ENCODE measurements at places on chromosomes 5 and 9.

DNA sequence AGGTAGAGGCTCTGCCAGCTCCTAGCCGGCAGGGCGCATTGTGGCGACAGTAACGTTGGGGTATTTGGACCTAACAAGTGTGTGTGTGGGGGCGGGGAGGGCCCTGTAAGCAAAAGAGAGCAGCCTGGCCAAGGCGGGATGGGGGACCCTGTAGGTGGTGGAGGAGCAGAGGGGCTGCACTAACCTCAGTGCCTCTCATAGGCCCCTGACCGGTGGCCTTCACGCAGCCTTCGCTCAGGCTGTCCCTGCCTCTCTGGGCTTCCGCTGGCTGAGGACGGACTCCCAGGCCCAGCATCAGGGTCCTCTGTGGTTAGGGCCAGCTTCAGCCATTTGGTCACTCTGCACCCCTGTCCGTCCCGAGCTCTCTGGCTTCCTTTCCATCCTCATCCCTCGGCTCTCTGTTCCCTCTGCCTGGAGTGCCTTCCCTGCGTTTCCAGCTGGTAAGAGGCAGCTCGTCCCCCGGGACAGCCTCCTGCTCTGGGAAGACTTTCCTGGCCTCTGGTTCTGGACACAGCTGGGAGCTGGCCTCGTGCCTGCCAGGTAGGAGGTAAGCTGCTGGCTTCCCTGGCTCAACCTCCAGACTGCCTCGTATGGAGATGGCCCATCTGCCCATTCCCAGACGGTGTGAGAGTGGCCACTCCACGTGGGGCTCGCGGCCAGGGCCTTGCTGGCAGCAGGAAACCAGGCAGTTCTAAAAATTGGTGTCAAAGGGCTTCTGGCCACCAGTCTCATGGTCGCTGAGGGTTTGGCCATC, 39.3 kb upstream of the PHYKPL start:
- peak; percentile 59 for DNase-seq

GRCh38 chr5:52791366-52791765, 3.6 kb downstream of the ITGA1 start:
- DNase-seq, result no peak

DNA sequence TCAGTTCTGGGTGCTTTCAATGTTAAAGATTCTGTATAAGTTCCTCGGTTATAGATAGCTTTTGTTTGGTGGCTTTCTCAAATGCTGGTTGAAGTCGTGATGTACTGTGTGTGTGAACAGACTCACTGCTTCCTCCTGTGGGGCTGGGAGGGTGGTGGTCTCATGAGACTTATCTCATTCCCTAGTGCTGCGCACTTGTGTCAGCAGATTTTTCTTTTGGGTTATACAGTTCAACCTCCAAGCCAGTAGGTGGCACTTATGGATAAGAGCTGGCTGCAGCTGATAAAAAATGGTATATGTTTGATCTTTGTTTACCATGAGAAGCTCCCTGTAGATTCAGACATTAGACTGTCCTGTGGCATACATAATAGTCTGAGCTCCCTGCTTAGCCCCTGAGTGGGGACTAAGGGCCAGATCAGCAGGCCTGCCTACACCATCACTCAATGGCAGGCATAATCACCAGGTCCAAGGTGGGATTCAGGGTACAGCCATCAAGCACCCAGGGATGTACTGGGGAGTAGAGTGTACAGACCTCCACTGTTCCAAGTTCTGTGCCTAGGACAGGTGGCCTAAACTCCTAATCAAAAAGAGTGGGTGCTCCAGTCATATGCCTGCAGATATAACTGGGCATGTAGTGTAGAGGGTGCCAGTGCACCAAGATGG, 174.2 kb downstream of the OXCT1 start:
- no peak for DNase-seq

- DNase-seq, result no peak
Measured at GRCh38 chr9:96048956-96049831, 173.7 kb downstream of the ERCC6L2 start.

DNA sequence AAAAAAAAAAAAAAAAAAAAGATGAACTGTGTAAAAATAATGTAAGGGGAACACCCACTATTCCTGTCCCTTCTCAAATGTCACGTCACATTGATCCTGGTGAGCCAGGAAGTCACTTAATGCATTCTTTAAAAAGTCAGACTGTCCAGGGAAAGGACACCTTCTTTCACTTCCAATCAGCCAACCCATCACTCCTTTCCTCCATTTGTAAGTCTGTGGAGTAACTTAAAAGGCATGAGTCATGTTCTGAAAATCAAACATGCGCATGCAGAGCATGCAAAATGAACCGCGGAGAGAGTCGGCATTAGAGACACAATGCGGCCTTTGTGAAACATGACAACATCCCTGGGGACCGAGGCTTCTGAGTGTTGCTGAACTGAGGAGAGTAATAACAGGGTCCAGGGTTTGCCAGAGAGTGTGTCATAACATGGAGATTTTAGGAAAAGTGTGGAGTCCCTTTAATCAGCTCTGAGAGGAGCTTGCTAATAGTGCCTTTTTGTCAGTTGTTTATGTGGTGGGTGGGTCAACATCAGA, 77.6 kb upstream of the SEMA6A start:
- peak; percentile 83 for DNase-seq

- peak; percentile 73 for DNase-seq
Measured at GRCh38 chr9:19231126-19231903, 822 bp downstream of the DENND4C start.

DNA sequence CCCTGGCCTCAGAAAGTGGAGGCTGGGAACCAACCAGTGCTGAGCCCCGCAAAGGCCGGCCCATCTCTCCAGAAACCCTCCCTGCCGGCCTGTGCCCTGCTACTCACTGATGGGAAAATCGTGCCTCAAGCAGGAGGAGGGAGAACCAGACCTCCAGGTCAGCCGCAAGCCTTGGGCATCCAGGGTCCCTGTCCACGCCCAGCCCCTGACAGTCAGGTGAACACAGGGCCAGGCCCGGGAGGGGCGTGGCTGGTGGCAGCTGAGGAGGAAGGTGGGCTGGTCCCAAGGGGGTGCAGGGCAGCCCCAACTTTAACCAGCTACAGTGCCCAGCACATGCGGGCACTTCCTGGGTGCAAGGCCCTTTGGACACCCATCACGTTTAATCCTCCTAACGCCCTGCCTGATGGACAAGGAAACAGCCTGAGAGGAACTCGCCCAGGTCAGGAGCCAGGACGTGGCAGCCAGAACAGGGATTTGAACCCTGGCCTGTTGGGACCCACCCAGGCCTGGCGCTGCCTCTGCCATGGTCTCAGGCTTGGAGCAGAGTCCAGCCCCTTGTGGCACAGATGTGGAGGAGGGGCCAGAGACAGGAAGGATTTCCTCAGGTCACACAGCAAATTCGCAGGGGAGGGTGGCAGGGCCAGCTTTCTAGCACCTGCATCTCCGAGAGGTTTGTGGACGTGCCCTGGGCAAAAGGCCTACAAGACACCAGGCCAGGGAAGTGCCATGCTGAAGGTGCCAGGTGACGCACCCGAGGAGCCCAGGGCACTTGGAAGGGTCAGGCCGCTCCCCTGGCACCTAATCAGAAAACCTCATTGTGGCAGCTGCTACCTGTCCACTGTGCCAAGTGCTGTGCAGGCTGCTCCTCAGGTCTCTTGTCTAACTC, 4.5 kb downstream of the RALGDS start:
- peak; percentile 56 for DNase-seq

GRCh38 chr5:157487358-157487757, 27.3 kb downstream of the NIPAL4 start:
- DNase-seq, result no peak

DNA sequence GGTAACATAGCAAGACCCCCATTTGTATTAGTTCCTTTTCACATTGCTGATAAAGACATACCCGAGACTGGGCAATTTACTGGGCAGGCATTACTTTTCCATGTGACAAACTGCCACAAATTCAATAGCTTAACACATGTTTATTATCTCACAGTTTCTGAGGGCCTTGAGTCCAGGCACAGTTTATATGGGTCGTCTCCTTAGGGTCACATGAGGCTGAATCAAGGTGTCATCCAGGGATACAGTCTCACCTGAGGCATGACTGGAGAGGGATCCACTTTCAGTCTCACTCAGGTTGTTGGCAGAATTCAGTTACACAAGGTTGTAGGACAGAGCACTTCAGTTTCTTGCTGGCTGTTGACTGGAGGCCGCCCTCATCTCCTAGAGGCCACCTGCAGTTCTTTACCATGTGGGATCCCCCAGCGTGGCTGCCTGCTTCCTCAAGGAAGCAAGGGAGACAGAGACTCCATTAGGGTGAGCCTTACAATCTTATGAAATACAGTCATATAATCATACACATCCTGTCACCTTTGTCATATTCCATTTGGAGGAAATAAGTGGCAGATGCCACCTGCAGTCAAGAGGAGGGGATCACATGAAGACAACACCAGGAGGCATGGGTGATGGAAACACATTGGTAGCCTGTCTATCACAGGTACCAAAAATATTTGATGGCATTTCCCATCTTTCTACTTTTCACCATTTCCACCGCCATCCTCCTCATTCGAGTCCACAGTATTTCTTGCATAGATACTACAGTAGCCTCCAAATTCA, 15.1 kb upstream of the ERAP1 start:
- DNase-seq, result no peak

- peak; percentile 91 for DNase-seq
Measured at GRCh38 chr5:6766604-6767093, 53.4 kb downstream of the TENT4A start.

DNA sequence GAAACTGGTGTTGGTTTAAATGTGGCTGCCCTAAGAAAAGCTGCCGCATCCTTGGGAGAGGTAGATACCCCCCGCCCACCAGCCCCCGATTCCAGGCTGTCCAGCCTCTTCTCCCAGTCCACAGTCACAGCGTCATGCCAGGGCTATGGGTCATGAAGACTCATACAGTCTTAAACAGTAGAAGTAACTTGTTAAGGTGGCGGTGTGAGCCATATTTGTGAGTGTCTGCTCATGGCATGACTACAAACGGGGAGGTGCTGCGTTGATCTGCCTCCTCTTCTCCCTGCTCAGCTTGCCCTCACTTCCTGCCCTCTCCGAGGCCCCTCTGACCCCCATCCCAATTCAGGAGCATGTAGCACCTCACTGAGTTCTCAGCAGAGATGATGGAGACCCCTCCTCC, 20.8 kb downstream of the FGD3 start:
- DNase-seq, result no peak

All from Right ventricle myocardium inferior (tissue), 1 donor.